ENCODE measurements at places on chromosomes 2 and 18.

DNA sequence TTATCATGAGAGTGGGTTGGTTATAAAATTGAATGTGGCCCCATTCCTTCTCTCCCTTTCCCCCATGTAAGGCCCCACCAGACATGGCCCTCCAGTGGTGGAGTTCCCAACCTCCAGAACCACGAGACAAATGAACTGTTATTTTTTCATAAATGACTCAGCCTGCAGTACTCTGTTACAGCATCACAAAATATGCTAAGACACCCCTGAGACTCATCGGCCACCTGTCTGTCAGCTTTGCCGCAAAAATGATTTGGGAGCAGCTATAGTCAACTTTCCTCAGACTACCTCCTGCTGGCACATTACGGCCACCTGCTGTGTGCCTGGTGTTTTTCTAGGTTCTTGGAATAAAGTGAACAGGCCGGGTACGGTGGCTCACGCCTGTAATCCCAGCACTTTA, 21.4 kb upstream of the C1QL2 start:
- DNase-seq: no peak

DNA sequence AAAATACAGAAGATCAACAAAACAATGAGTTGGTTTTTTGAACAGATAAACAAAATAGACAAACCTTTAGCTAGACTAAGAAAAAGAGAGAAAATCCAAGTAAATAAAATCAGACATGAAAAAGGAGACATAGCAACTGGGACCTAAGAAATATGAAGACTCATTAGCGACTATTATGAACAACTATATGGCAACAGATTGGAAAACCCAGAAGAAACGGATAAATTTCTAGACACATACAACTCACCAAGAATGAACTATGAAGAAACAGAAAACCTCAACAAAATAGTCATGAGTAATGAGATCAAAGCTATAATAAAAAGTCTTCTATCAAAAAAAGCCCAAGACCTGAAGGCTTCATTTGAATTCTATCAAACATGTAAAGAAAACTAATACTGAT, 59.3 kb downstream of the EPB41L3 start:
- DNase-seq: no peak

- DNase-seq: no peak
Measured at GRCh38 chr2:147646818-147647468, 197.9 kb upstream of the ACVR2A start.

DNA sequence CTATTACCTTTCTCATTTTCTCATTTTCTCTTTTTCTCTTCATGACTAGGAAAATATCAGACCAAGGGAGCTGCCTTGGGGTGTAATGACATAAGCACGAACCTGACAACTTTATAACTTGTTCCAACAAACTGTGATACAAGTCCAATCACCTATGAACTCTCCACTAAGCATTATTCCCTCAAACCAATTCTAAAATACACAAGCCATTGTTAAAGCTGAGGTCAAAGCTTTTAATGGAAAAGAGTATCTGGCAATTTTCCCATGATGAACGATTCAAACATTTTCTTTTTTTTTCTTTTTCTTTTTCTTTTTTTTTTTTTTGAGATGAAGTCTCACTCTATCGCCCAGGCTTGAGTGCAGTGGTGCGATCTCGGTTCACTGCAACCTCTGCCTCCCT, 48.4 kb upstream of the NARS1 start:
- DNase-seq: no peak

GRCh38 chr2:67456428-67456827, 59.3 kb downstream of the ETAA1 start:
- no peak for DNase-seq

- DNase-seq: no peak
Measured at GRCh38 chr18:72995558-72995957, 127.8 kb upstream of the NETO1 start.
